ENCODE measurements at places on chromosomes 2 and 18. TPM values are rescaled to one million over a fixed set of nuclear protein-coding genes. Genes with fewer than 3 reads are reported as not detected.

GRCh38 chr18:54873884-54874255, 45.6 kb downstream of the RAB27B start:
- peaks cover 20% of the 10 kb centered on the region for H3K4me1 ChIP-seq
- no peak overlapping the region for H3K4me3 ChIP-seq
- peak overlapping the region; percentile 42 for H3K27ac ChIP-seq

Gene FTCDNL1
- 1.0 TPM for total RNA-seq

DNA sequence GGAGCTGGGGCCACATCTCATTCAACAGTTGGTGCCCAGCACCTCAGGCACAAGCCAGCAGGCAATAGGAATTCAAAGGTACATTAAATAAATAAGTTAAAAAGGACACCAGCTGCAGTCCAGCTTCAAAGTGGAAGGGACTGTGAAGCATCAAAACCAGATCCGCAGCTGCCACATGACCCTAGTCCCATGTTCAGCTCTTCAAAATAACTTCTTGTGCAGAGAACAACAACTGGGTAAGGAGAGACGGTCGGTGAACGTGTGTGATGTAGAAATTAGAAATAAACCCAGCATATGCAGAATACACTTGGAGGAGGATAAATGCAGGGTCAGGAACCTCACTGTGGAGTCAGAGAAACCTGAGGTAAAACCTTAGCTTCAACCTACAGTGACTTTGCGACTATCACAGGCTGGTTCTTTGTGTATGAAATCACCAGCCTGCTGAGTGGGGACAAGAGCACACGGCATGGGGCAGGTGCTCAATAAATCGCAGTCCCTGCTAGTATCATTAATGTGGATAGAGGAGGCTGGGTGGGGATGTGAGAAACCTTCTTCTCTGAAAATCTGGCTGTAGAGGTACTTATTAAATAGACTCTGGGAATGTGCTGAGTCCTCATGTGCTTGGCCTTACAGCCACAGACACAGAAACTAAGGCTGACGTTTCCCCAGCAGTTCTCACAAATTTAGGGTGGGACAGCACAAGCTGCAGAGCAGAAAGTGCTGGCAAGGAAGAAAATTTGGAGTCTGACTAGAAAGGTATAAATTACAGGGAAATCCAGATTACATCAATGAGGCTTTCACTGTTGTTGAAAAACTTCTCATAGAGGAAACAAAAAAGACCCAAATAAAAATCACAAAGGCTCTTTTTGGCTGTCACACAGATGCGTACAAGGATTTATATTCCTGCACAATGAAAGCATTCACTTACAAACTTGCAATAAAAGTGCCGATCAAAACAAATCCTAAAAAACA, 20.7 kb downstream of the FBXO15 start:
- no peaks in the 10 kb centered on the region for H3K36me3 ChIP-seq
- no peak for DNase-seq
- H3K27me3 ChIP-seq, result peaks cover 9% of the 10 kb centered on the region
- no peak overlapping the region for H3K4me3 ChIP-seq
- no peaks in the 10 kb centered on the region for H3K4me1 ChIP-seq
- no peak overlapping the region for H3K27ac ChIP-seq

GRCh38 chr2:45925636-45926366, 274.3 kb downstream of the PRKCE start:
- no peaks in the 10 kb centered on the region for H3K36me3 ChIP-seq
- H3K4me3 ChIP-seq, result no peak overlapping the region
- DNase-seq, result no peak

Gene ALKAL2
- total RNA-seq, result not detected

- no peaks in the 10 kb centered on the region for H3K4me1 ChIP-seq
- no peak overlapping the region for H3K4me3 ChIP-seq
- H3K36me3 ChIP-seq, result no peaks in the 10 kb centered on the region
- H3K27ac ChIP-seq, result no peak overlapping the region
These were observed 28.6 kb upstream of the VWA3B start for GRCh38 chr2:98058191-98058975.

GRCh38 chr2:178865999-178866398, 58.8 kb upstream of the TTN start:
- no peaks in the 10 kb centered on the region for H3K27me3 ChIP-seq
- H3K4me3 ChIP-seq, result no peak overlapping the region
- H3K4me1 ChIP-seq, result no peaks in the 10 kb centered on the region
- H3K36me3 ChIP-seq, result no peaks in the 10 kb centered on the region
- no peak overlapping the region for H3K27ac ChIP-seq

DNA sequence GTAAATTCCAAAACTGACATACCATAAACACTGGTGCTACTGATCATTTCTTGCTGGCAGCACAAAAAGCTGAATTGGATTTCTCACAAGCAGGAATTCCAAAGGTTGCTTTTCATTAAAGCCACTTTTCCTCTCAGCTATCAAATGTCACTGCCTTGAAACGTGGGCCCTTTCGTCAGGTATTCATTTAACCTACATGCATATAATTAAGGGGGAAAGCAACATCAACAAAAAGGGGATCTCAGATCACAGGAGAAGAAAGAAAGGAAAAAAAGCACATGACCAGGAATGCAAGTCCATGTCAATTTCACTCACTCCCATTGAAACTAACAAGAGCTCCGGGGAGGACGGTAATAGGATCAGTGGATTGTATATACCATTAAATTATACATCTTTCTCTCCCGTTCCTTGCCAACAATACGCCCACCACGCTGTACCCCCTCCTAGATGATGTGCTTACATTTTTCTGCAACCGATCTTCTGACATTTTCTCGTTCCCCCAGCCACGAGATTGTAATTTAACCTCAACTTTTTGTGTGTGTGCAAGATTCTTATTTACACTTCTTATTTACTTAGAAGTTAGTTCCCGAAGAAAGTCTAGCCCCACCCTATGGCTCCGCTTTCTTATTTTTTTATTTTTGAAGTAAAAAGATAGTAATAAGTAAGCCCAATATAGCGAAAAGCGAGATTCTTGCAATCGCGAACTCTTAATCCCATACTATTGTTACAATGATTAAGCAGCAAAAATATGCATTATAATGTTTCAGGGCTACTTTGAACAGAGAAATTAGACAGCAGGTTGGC, 725 bp downstream of the FIGN start:
- DNase-seq, result no peak
- no peak overlapping the region for H3K4me3 ChIP-seq
- no peaks in the 10 kb centered on the region for H3K27me3 ChIP-seq
- H3K4me1 ChIP-seq, result no peaks in the 10 kb centered on the region
- no peak overlapping the region for H3K27ac ChIP-seq

Gene CD8A
- 0.07 TPM for total RNA-seq

Gene LRRTM4
- total RNA-seq, result not detected
